ENCODE measurements at places on chromosomes 3 and 15. TPM values are rescaled to one million over a fixed set of nuclear protein-coding genes. Genes with fewer than 3 reads are reported as not detected.

DNA sequence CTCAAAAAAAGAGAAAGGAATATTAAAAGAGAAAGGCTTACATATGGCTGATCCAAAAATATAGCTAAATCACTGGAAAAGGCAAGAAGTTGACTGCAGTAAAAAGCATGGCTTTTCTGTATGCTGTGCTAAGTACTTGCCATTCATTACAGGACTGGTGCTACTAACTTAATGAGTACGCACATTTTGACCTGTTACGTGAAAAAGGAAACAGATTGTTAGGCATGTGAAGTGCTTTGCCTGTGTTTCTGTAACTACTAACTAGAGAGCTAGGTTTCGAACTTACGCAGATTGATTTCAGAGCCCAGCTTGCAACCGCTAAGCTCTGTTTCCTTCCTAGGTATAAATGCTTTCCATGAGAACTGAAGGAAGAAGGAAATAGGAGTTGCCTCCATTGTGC lies 2.8 kb downstream of the TRNT1 start:
- no peak for DNase-seq
- H3K4me1 ChIP-seq: peaks cover 34% of the 10 kb centered on the region
- H3K27ac ChIP-seq: no peak overlapping the region
- H3K4me3 ChIP-seq: no peak overlapping the region
- H3K36me3 ChIP-seq: peaks cover 48% of the 10 kb centered on the region

- H3K4me3 ChIP-seq: no peak overlapping the region
- no peaks in the 10 kb centered on the region for H3K36me3 ChIP-seq
- no peak overlapping the region for H3K27ac ChIP-seq
- H3K4me1 ChIP-seq: peaks cover 2% of the 10 kb centered on the region
Observed at GRCh38 chr15:20358066-20358778, 183.4 kb downstream of the GOLGA6L6 start.

DNA sequence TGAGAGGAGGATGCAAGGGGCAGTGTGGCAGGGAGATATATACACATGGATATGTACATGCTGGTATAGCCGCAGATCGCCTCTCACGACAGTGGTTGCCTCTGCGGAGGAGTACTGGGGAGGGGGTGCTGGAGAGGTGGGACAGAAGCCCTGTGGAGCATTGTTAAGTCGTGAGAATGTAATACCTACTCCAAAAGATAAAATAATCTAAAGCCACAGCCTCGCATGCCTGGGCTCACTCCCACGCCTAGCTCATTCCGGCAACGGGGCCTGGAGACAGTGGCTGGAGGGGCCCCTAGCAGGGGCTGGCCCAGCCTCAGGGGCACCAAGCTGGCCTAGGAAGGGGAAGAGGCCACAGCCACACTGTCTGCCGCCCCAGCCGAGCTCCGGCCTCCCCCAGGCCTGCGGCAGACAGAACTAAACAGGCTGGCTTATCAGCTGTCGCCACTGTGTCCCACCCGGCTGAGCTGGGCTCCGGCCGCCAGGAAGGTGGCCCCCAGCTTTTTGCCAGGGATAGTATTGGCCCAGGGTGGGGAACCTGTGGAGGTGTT lies 65.1 kb upstream of the LCTL start:
- H3K4me1 ChIP-seq: no peaks in the 10 kb centered on the region
- no peak for DNase-seq
- peaks cover 3% of the 10 kb centered on the region for H3K27me3 ChIP-seq

- DNase-seq: no peak
- no peak overlapping the region for H3K27ac ChIP-seq
- no peaks in the 10 kb centered on the region for H3K36me3 ChIP-seq
- peaks cover 10% of the 10 kb centered on the region for H3K27me3 ChIP-seq
- H3K4me1 ChIP-seq: no peaks in the 10 kb centered on the region
Observed at GRCh38 chr15:82595203-82595602, 52.0 kb downstream of the CPEB1 start.

GRCh38 chr3:36597422-36597821 lies 166.9 kb downstream of the DCLK3 start:
- H3K27me3 ChIP-seq: peaks cover 2% of the 10 kb centered on the region
- no peak overlapping the region for H3K27ac ChIP-seq
- H3K4me3 ChIP-seq: no peak overlapping the region

- H3K27me3 ChIP-seq: peaks cover 20% of the 10 kb centered on the region
- peak; percentile 12 for DNase-seq
- no peaks in the 10 kb centered on the region for H3K4me1 ChIP-seq
Observed at GRCh38 chr15:66876731-66877476, 174.9 kb downstream of the SMAD6 start.

DNA sequence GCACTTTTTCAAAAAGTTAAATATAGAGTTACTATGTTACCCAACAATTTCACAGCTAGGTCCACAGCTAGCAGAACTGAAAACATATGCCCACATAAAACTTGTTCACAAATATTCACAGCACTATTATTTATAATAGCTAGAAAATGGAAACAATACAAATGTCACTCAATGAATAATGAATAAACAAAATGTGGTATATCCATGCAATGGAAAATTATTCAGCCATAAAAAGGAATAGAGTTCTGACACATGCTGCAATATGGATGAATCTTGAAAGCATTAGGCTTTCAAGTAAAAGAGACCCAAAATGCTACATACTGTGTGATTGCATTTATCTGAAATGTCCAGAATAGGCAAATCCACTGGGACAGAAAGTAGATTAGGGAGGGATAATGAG lies 111.9 kb downstream of the MECOM start:
- no peaks in the 10 kb centered on the region for H3K27me3 ChIP-seq
- no peak overlapping the region for H3K27ac ChIP-seq
- no peak overlapping the region for H3K4me3 ChIP-seq
- no peaks in the 10 kb centered on the region for H3K4me1 ChIP-seq
- H3K36me3 ChIP-seq: no peaks in the 10 kb centered on the region
- DNase-seq: no peak

GRCh38 chr3:181311186-181311585 lies 321.6 kb upstream of the DNAJC19 start:
- H3K4me1 ChIP-seq: no peaks in the 10 kb centered on the region
- H3K27ac ChIP-seq: no peak overlapping the region
- H3K36me3 ChIP-seq: no peaks in the 10 kb centered on the region
- no peak for DNase-seq
- H3K27me3 ChIP-seq: no peaks in the 10 kb centered on the region

- DNase-seq: no peak
- no peak overlapping the region for H3K4me3 ChIP-seq
- H3K36me3 ChIP-seq: no peaks in the 10 kb centered on the region
- H3K27ac ChIP-seq: no peak overlapping the region
- H3K4me1 ChIP-seq: peaks cover 5% of the 10 kb centered on the region
Observed at GRCh38 chr3:149705416-149705815, 46.9 kb downstream of the COMMD2 start.

GRCh38 chr3:169562988-169563774 lies 100.3 kb downstream of the MECOM start:
- H3K27me3 ChIP-seq: no peaks in the 10 kb centered on the region
- no peaks in the 10 kb centered on the region for H3K36me3 ChIP-seq
- H3K4me1 ChIP-seq: no peaks in the 10 kb centered on the region
- no peak overlapping the region for H3K4me3 ChIP-seq
- H3K27ac ChIP-seq: no peak overlapping the region

DNA sequence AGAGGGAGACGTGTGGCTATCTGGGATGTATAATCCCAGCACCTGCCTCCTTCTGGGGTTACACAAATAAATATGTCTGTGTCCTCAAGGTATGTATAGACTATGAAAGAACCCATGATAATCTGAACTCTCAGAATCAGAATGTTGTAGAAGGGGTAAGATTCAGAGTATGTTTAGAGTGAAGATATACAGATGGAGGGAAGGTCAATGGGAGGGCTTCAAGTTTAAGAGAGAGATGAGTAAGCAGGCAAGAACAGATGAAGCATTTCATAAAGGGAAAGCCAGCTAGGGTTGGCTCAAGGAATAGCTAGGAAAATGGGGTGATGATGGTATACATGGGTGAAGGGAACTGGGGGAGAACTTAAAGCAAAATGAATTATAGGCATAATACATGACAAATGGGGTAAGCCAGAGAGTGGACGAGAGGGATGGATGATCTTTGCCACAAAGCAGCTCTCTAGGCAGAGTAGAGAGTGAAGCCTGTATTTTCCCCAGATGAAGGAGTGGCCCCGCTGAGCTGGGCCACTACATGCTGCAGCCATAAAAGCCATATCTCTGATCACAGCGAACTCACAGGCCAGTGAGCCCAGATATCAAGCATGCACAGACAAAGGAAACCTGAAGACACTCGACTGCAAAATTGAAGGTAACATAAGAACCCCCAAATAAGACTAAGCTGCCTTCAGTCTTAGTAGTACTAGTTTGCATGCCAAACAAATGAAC lies 15.9 kb upstream of the ZBTB38 start:
- no peak for DNase-seq
- no peak overlapping the region for H3K27ac ChIP-seq
- peaks cover 17% of the 10 kb centered on the region for H3K27me3 ChIP-seq
- no peak overlapping the region for H3K4me3 ChIP-seq
- H3K36me3 ChIP-seq: no peaks in the 10 kb centered on the region
- no peaks in the 10 kb centered on the region for H3K4me1 ChIP-seq

- no peak overlapping the region for H3K4me3 ChIP-seq
- DNase-seq: no peak
- no peaks in the 10 kb centered on the region for H3K4me1 ChIP-seq
- H3K27me3 ChIP-seq: peaks cover 2% of the 10 kb centered on the region
- no peaks in the 10 kb centered on the region for H3K36me3 ChIP-seq
Observed at GRCh38 chr15:56327721-56328502, 37.3 kb upstream of the TEX9 start.

- peaks cover 2% of the 10 kb centered on the region for H3K4me1 ChIP-seq
- DNase-seq: no peak
- peaks cover 7% of the 10 kb centered on the region for H3K36me3 ChIP-seq
- H3K4me3 ChIP-seq: no peak overlapping the region
- H3K27me3 ChIP-seq: no peaks in the 10 kb centered on the region
Observed at GRCh38 chr3:53186726-53187125, 25.7 kb downstream of the PRKCD start.

- peaks cover 14% of the 10 kb centered on the region for H3K4me1 ChIP-seq
- no peak overlapping the region for H3K27ac ChIP-seq
- H3K27me3 ChIP-seq: no peaks in the 10 kb centered on the region
Observed at GRCh38 chr3:31449318-31449717, 83.4 kb upstream of the STT3B start.

DNA sequence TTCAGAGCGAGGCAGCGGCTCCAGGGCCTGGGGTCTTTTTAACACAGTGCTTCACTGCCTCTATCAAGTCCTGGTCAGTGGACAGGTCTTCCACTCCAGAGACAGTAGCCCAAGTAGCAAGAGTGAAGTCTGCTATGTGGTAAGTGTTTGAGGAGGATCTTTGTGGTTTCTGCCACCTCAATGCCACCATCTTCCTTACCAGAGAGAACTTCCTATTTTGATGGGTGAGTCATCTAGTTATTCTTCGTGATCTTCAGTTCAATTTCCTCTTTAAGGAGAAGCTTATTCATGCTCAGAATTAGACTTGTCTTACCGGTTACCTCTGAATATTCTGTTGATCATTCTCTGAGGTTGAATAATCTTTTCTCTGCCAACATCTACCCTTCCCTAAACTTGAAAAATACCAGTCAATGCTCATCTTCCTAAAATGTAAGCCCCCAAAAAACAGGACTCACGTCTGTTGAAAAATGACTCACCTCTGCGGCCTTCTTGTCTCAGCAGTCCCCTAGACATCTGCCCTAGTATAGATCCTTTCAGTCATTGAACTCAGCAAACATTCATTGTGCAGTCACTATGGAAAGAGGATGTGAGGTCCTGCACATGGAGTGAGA lies 32.2 kb upstream of the BCL6 start:
- peak overlapping the region; percentile 51 for H3K4me3 ChIP-seq
- no peaks in the 10 kb centered on the region for H3K27me3 ChIP-seq
- peaks cover 54% of the 10 kb centered on the region for H3K4me1 ChIP-seq
- H3K27ac ChIP-seq: peak overlapping the region; percentile 89
- DNase-seq: peak; percentile 80
- peaks cover 22% of the 10 kb centered on the region for H3K36me3 ChIP-seq

GRCh38 chr3:20280257-20280656 lies 94.3 kb upstream of the SGO1 start:
- H3K4me3 ChIP-seq: no peak overlapping the region
- no peaks in the 10 kb centered on the region for H3K36me3 ChIP-seq
- DNase-seq: peak; percentile 38
- H3K4me1 ChIP-seq: peaks cover 10% of the 10 kb centered on the region

- H3K36me3 ChIP-seq: no peaks in the 10 kb centered on the region
- DNase-seq: no peak
- H3K4me1 ChIP-seq: no peaks in the 10 kb centered on the region
- H3K27ac ChIP-seq: no peak overlapping the region
Observed at GRCh38 chr3:10852066-10852808, 36.2 kb downstream of the SLC6A11 start.

DNA sequence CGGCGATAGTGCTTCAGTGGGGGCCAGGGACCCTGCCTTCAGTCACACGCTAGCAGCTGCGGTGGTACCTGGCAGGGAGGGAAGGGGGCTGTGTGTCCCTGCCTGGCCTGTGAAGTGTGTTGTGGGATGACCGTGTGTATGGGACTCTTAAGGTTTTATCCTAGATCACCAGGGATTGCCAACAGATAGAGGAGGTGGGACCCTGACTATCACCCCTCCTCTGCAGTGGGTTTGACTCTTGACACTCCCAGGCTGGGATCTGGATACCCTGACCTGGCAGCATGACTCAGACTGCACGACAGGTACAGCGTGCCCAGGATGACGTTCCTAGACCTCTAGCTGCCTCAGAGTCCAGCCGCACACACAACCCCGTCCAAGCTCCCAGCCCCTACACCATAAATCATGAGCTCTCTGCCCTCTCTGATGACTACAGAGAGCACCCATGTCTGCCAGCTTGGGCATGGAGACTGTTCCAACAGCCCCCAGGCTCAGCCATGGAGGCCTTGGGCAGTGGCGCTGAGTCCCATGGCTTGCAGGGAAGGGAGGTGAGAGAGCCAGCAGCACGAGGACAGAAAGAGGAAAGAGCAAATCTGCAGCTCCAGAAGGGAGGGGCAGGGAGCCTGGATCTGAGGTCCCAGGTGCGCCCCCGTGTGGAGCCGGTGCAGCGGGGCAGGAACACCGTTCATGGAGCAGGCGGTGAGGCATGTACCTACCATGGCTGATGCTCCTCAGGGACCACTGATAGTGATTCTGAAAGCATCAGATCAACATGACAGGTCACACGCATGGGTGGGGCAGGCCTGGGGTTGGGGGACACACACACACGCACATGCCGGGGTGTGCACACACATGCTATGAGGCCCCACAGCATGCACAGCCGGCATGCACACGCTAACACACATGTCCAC lies 71.0 kb downstream of the ADAMTS7 start:
- no peak overlapping the region for H3K4me3 ChIP-seq
- H3K4me1 ChIP-seq: peaks cover 5% of the 10 kb centered on the region
- H3K36me3 ChIP-seq: no peaks in the 10 kb centered on the region
- no peak overlapping the region for H3K27ac ChIP-seq

The DNASE1L3 gene
- not detected for total RNA-seq

The ZNF502 gene
- 2.4 TPM for total RNA-seq

The SLC9C1 gene
- not detected for total RNA-seq

The RNU5B-1 gene
- not detected for total RNA-seq

The CCDC191 gene
- total RNA-seq: 2.4 TPM

The CADM2 gene
- total RNA-seq: 0.29 TPM

The TAGLN3 gene
- total RNA-seq: not detected

The CLDN1 gene
- total RNA-seq: not detected

The FRMD5 gene
- not detected for total RNA-seq

The SERPINI2 gene
- not detected for total RNA-seq

The PLSCR2 gene
- total RNA-seq: not detected

The ZSCAN29 gene
- total RNA-seq: 30.4 TPM

The SLC28A1 gene
- total RNA-seq: not detected

Measured in activated CD8-positive, alpha-beta T cell treated with anti-CD3 and anti-CD28 coated beads, Interleukin-2, amount 10 ng/mL, durations not matched to agents 7 days and 5 days (primary cell).